ENCODE measurements at places on chromosomes 2 and 18.

GRCh38 chr2:16478434-16479210, 187.0 kb downstream of the CYRIA start:
- DNase-seq, result no peak

GRCh38 chr2:234363011-234363487, 133.8 kb downstream of the ARL4C start:
- DNase-seq, result no peak

GRCh38 chr2:174846941-174847938, 83.0 kb upstream of the CHRNA1 start:
- no peak for DNase-seq

DNA sequence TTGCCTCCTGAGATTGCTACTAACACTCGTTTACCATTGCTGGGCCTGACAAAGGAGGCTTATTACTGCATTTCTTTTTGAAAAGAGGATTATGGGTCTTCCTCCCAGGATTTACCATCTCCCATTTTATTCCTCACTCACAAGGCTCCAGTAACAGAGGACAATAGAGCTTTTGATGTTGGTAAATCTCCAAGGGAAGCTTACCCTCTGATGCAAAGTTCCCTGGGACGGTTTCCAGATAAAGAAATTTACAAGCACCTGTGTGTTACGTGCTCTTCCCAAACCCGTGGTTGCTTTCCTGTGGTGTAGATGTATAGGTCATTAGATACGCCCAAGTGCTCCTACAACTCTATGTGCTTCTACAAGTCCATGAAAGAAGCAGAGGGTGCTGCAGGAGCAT, 17.1 kb downstream of the VSNL1 start:
- DNase-seq, result no peak

GRCh38 chr2:235709969-235710879, 216.4 kb downstream of the AGAP1 start:
- no peak for DNase-seq

DNA sequence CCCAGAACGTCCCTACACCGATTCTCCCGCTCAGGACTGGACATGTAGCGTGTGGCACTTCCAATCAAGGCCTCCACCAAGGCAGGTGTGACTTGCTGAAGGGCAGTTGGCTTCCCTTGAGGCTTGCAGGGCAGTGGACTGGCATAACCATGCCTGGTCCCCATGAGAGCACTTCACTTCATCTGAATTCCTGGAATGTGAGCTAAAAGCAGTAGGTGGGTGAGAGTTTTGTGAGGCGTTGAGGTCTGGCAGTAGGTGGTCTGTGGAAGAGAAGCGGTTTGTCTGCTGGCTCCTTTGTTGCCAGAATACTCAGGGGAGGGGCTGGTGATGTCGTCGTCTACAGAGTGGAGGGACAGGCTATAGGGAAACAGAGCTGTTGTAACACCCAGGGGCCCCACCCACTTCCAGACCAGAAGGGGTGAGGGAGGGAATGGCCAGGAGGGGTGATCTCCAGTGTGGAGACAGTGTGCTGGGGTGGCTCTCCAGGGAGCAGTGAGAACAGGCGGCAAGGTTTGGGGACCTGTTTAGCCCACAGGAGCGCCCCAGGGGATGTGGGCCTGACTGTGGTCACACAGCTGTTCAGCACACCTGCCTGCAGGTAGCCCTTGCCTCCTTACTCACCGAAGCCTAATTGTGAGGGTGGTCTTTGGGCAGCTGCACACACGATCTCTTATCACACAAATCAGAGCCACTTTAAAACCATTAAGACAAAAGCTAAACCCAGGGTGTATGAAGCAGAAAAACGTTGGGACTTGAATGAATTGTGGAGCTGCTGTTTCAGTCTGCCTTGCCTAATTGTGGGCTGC, 21.5 kb upstream of the ALKAL2 start:
- no peak for DNase-seq

DNA sequence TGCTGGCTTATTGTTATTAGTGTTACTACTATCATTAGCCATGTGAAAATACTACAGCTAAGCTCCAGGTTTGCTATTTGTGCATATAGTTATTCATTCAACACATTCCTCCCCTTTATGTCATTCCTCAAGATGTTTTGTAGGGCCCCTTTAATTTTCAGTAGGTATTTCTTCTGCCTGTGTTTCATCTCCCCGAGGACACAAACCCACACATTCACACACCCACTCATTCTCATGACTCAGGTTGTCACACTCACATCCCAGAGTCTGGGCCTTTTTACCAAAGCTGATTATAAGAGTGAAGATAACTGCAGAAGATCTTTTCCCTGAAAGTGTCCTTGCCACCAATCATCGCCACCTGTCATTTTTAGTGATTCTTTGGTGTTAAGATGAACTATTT, 68.6 kb upstream of the SPOPL start:
- DNase-seq, result no peak

DNA sequence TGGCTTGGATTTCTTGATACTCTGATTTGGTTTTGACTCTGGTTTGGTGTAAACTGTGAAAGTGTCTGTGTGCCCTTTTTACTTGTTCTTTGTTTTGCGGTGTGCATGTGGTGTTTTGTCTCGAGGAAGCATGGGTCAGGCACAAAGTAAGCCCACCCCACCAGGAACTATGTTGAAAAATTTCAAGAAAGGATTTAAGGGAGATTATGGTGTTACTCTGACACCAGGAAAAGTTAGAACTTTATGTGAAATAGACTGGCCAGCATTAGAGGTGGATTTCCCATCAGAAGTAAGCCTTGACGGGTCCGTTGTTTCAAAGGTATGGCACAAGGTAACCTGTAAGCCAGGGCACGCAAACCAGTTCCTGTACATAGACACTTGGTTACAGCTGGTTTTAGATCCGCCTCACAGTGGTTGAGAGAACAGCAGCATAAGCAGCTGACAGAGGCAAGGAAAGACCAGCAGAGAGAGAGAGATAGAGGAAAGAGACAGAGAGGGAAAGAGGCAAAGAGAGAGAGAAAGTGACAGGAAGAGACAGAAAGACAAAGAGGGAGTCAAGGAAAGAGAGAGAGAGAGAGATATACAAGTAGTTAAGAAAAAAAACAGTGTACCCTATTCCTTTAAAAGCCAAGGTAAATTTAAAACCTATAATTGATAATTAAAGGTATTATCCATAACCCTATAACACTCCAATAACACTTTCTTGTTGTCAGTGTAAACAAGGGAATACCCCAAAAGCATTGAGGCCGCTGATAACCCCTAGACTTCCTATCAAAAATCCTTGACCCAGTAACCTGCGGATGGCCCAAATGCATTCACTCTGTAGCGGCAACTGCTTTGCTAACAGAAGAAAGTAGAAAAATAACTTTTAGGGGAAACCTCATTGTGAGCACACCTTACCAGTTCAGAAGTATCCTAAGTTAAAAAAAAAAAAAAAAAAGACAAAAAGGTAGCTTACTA, 42.6 kb downstream of the TFPI start:
- no peak for DNase-seq

DNA sequence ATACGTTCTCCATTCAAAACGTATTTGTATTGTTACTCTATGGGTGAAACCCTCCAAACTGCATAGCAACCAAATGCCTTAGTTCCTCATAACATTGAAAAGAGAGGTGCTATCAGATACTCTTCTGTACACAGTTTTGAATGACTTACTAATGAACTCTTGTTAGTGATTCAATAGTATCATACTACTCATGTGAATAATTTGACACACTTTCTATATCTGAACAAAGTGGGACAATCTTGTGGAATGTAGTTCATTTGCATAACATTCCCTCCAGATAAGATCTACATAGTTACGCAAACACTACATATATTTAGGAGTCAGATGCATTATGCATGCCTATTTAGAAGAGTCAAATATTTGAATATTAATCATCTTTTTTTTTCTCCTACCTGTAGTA, 232.0 kb upstream of the NRXN1 start:
- no peak for DNase-seq

DNA sequence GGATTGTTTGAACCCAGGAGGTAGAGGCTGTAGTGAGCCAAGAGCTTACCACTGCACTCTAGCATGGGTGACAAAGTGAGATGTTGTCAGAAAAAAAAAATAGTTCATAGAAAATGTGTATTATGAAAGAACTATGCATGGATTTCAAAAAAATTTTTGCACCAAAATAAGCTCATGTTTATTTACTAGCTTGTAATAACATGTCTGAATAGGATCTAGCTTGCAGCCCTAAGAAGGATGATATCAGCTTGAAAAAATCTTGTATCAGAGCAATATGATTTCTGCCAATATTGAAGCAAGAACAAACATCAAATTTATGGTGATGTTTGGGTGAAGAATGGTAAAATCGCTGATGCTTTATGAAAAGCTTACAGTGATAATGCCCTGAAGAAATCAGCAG, 97.0 kb upstream of the RFX8 start:
- DNase-seq, result no peak

- no peak for DNase-seq
These were observed 236.4 kb downstream of the HDAC4 start for GRCh38 chr2:239164335-239164871.

- DNase-seq, result no peak
These were observed 208.4 kb downstream of the RAD51AP2 start for GRCh38 chr2:17309741-17310339.

DNA sequence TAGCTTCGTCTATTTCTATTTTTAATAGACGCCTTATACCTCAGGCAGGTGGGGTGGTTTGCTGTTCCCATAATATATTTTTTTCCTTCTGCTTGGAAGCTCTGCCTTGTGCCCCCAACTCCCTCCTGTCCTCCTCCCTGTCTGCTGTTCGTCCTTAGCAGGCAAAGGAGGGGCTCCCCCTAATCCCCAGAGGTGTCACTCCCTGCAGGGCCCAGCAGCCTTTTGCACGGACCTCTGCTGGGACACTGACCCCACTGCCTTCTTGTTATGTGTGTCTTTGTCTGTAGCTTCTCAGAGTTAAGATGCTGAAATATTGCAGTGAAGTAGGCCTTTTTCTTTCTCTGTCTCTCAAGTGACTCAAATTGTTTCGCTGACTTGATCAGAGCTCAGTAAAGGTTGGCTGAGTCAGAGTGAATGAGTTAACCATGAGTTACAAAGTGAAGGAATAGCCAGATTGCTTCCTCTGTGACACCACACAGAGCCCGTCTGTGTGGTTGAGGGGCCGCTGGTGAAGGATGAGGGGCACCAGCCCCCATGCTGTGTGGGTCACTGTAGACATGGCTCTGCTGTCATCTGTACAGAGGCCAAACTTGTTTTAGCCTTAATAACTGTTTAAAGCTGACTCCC, 47.7 kb downstream of the PRKCE start:
- no peak for DNase-seq

GRCh38 chr2:43408407-43409160, 182.2 kb upstream of the ZFP36L2 start:
- no peak for DNase-seq
